Left ventricle myocardium inferior (tissue), 1 donor: ENCODE measurements at places on chromosomes 1 and 21.

DNA sequence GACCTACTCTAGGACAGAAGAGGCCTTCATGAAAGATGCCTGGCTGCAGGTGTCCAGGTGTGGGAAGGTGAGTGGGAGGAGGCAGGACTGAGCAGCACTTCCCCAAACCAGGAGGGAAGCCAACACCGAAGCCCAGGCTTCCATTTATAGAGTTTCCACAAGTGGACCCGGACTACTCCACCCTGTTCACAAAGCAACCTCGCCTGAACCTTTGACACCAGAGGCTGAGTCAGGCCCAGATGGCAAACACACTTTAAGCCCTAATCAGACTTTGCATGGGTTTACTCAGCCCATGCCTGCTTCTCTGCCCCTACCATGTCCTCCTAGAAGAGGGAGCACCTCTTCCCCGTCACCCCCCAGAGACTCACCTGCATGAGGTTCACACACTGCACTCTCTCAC, 14.0 kb downstream of the PRR9 start:
- DNase-seq = no peak

GRCh38 chr1:29123887-29124365, at the start of gene TMEM200B:
TSS of gene TMEM200B (minus strand) at chr1:29123903. CDS start at chr1:29121828, 2,075 bp downstream.
- peak; percentile 19 for DNase-seq

DNA sequence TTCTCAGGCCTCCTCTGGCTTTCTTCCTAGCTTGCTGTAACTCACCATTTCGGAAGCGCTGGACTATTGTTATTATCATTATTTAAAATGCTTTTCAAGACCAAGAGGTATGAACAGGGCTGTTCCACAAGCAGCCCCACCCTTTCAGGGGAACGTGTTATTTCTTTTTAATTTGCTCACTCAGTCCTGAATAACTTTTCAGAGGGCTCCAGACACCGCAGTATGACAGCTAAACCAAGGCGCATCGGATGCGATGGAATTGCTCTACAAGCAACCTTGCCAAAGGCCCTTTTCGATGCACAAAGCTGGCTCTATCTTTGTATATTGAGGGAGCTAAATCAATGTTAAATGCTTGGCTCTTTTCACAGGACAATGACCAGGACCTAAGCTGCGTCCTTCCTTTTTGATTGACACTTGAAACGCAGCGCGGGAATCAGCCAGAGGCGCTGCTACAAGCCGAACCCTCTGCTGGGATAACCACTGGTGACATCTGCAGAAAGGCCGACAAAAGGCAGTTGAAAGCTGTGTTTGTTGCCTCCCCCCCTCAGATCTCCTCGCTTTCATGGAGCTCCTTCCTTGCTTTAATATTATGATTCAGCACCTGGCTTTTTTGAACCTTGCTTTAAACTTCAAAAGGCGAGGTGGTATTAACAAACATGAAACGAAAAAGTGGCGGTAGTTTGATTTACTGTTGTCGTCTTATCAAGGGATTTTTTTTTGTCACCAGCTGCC, 204.7 kb upstream of the PROX1 start:
- no peak for DNase-seq

- no peak for DNase-seq
Observed at GRCh38 chr1:30719406-30720270, 3.7 kb downstream of the MATN1 start.

- DNase-seq = no peak
Observed at GRCh38 chr21:23016617-23017016, 2018.4 kb downstream of the NCAM2 start.

DNA sequence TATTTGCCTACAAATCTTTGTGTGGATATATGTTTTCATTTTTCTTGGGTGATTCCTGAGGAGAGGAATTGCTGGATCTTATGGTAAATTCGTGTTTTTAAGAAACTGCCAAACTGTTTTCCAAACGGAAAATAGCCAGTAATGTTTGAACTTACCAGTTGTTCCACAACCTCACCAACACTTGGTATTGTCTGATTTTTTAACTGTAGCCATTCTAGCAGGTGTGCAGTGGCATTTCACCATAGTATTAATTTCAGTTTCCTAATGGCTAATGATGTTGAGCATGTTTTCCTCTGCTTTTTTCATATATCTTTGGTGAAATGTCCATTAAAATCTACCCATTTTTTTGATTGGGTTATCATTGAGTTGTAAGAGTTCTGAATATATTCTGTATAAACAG, 56.6 kb downstream of the RPS6KC1 start:
- DNase-seq = no peak

DNA sequence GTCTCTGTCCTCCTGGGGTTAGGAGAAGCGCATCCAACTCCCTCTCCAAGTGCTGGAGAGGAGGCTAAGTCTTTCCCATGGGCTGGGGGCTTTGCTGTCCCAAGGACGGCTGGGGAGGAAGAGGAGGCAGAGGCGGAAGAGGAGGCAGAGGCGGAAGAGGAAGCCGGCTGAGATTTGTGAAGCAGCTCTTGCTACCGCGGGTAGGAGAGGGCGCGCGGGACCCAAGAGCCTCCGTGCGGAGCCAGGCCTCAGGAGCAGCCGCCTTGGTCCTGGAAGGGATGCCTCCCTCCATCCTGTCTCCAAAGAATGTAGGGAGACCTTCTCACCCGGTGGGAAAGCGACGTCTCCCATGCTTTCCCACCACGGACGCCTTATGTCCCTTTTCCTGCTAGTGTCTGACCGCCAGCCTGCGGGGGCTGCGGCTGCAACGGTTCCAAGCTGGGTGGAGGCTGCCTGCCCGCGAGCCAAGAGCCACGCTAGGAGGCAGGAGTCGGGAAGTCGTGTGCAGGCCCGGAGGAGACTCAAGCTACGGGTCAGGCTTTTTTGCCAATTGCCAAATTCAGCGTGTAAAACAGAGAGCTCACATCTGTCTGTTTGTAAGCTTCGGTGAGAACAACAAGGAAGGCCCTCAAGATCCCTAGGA, 320.3 kb downstream of the FAM72C start:
- no peak for DNase-seq

GRCh38 chr1:218274511-218274910, 10.6 kb upstream of the RRP15 start:
- no peak for DNase-seq

DNA sequence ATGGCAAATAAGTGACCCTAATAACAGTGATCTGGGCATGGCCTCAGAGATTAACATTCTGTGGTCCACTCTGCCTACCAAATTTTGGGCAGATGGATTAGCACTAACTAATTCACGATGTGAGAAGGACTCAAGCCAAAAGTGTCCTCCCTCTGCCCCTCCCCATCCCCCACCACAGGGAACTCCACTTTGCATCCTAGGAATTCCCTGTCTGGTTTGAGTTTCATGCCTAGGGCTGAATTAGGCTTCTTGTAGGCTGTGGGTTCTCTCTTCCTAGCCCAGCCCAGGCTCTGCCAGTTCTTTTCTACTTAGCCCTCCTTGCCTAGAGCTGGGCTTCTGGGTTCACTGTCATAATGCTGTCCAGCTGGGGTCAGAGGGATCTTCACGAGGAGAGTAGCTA, 64.1 kb downstream of the ATP2B4 start:
- DNase-seq = no peak

GRCh38 chr1:28032281-28032680, 56.1 kb downstream of the EYA3 start:
- no peak for DNase-seq

- DNase-seq = no peak
Observed at GRCh38 chr1:101051688-101052638, 26.4 kb upstream of the DPH5 start.

- DNase-seq = no peak
Observed at GRCh38 chr1:223248001-223248769, 105.1 kb upstream of the TLR5 start.
